ENCODE measurements at places on chromosomes 1 and 21. TPM values are rescaled to one million over a fixed set of nuclear protein-coding genes. Genes with fewer than 3 reads are reported as not detected.

GRCh38 chr21:43890042-43890441 lies 25.0 kb downstream of the AGPAT3 start:
- DNase-seq: no peak

- DNase-seq: peak; percentile 81
Measured at GRCh38 chr1:172321451-172321850, 99.0 kb upstream of the C1orf105 start.

- DNase-seq: no peak
Measured at GRCh38 chr1:17706445-17706844, 48.7 kb upstream of the ACTL8 start.

DNA sequence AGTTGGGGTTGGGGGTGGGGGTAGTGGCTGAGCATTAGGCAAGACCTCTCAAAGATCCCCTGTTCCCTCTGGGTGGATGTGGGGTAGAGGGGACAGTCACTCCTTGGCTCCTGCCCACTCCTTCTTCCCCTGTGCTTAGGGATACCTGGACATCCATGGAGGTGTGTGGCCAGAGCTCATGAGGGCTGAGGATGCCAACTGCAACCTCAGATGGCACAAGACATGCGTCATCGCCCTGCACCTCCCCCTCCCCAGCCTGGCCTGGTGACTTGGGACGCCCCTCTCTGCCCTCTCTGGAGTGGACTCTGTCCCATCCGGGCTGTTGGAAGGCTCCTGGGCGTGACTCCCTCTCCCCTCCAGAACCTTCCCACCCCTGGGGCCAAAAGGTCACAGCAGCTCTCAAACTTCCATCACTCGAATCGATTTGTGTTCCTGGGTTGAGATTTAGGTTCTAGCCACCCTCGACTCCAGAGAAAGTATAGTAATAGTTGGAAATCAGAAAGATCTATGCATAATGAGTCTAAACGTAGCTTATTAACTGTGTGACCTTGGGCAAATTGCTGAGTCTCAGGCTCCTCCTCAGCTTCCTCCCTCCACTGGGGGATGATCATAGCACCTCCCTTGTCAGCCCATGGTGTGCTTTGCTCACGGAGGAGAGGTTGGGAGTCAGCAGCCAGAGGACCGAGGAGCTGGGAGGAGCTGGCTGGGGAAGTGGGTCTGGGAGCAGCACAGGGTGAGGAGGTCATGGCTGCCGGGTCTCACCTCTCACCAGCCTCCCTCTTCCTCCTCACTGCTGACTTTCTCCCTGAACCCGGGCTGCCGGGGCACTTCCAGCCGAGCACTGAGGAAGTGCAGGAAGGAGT lies 2.2 kb upstream of the PTPN7 start:
- no peak for DNase-seq

RGS5 gene
- total RNA-seq: 24.1 TPM

ETV3L gene
- not detected for total RNA-seq

BARHL2 gene
- total RNA-seq: not detected

LRRC8C gene
- 2.3 TPM for total RNA-seq

All from astrocyte (in vitro differentiated cells and primary cell).